ENCODE measurements at places on chromosomes 2 and 18.
A peak's percentile ranks its signal among the peaks of the same experiment; 100 is the strongest.

- DNase-seq = no peak
Observed at GRCh38 chr2:236636714-236637470, 67.3 kb downstream of the ACKR3 start.

DNA sequence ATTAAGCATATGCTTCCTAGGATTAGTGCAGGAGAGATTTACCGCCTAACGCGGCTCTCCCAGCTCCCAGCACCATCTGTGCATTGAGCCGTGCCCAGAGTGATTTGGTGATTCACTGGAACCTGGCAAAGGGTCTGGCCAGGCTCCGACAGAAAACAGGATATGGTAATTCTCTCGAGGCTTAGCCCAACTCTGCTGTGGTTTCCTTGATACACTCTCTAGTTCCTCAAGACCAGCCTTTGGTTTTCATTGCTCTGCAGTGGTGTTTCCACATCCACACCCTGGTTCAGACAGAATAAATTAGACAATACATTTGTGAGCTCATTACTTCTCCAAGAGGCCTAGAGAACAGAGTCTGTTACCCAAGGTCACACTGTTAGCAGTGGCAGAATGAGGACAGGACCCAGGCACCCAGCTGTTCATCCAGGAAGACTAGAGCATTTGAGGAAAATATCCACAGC lies 23.0 kb upstream of the SMAD2 start:
- DNase-seq = peak; percentile 9

DNA sequence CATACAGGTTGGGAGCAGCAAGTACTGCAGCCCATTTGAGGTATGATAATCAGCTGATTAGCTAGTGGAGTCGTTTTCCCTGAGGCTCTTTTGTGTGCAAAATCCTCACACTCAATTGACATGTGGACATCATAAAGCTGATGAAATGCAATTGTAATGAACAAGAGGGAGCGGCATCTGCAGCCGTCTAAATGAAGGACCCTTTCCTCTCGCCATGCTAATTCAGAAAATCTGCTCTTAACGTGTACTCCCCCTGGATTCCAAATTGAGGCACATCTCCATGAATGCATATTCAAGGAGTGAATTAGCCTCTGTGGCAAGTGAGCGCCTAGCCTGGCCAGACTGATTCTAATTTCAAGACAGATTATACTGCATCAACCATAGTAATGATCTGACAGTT lies 260.9 kb upstream of the ATP5MC3 start:
- DNase-seq = no peak

DNA sequence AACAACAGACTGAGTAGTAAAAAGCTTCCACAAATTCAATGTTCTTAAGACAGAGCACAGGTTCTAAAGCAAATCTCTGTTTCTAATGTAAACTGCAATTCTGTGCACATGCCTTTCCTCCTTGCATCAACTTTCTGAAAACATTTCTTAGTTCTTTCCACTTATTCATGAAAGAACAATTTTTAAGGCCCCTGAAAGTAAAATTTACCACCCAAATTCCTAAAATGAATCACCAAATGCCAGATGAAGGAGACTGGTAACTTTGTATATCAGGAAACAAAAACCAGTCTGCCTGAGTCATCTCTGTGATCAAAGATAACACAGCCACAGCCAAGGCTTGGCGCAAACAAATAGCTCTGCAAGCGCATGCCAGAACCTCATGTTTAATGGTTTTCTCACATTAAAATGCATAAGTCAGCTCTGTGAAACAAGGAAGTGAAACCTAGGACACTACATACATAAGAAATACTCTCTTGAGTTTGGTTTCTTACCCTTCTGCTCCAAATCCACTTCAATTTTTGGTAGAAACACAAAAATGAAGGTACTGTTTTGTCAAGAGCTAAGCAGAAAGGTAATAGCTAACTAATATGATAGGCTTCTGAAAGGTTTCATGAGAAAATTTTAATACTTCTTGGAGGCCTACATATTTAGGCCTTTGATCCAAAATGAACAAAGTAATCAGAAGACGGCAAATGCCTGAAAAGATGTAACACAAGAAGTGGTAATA lies 169.4 kb downstream of the THADA start:
- DNase-seq = peak; percentile 29

GRCh38 chr2:36800381-36800780 lies 103.9 kb downstream of the VIT start:
- no peak for DNase-seq

DNA sequence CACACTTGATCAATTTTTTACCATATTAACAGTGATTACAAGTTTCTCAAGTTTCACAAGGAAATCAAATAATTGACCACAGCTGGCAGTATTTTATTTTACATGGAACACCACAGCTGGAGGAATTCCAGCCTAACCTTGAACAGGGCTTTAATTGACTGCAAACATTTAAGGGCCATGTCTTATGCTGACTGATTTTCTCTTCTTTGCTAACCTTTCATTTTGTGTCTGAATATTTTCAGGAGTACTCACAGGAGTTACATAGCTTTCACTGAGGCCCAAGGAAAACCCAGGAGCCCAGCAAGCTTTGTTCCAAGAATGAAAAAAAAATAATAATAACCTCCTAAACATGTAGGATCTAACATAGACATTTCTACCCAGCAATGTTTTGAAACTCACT lies 49.6 kb downstream of the FRZB start:
- no peak for DNase-seq

DNA sequence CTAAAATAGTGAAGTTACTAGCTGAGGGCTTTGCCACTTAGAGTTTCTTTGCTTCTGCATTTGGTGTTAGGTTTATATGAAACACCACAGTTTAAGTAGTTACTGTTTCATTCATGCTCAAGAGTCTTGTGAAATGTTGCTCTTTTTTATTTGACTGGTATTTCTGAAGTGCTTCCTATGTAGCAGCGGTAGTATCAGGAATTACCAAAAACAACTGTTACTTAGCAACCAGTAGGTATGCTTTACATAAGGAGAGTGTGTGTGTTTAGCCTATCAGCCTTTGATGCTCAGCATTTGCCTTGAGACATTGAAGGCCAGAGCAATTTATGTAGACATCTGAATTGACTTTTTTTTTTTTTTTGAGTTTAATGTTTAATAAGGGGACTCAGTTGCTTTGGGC lies 3.6 kb downstream of the DIS3L2 start:
- DNase-seq = no peak

GRCh38 chr2:65660340-65660739 lies 227.9 kb upstream of the SPRED2 start:
- DNase-seq = no peak

DNA sequence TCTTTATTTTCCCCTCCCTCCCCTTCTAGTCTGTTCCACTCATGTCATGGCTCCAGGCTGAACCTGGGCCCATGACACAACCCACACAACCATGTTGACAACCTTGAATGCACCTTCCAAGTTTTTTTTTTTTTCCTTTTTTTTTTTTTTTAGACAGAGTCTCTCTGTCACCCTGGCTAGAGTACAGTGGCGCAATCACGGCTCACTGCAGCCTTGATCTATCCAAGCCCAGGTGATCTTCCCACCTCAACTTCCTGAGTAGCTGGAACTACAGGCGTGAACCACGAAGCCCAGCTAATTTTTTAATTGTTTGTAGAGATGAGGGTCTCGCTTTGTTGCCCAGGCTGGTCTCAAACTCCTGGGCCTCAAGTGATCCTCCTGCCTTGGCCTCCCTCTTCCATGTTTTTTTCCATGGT lies 21.9 kb upstream of the ROCK2 start:
- no peak for DNase-seq

- DNase-seq = no peak
Observed at GRCh38 chr2:10646153-10646552, 43.6 kb downstream of the NOL10 start.

DNA sequence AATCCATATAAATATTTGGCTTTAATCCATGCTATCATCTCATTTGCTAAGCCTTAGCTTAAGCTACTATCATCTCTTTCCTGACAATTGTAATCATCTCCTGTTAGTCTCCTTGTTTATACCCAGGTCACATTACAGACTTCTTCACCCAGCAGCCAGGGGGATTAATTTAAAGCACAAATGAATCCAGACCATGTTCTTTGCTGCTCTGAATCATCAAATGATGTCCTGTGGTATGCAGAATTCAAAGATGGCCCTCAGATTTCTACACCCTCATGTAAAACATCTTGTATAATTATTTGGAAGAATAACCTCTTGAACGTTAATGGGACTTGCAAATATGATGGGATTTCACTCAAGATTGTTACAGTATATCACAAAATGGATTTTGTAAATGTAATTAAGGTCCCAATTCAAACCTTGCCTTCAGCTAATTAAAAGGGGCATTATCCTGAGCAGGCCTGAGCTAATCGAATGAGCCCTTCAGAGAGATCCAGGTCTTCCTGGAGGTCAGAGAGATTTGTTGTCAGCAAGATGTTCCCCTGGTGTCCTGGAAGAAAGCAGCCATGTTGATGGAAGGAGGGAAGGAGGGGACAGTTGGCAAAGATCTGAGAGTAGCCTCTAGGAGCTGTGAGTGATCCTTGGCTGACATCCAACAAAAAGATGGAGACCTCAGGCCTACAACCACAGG lies 241.1 kb upstream of the MMADHC start:
- no peak for DNase-seq

DNA sequence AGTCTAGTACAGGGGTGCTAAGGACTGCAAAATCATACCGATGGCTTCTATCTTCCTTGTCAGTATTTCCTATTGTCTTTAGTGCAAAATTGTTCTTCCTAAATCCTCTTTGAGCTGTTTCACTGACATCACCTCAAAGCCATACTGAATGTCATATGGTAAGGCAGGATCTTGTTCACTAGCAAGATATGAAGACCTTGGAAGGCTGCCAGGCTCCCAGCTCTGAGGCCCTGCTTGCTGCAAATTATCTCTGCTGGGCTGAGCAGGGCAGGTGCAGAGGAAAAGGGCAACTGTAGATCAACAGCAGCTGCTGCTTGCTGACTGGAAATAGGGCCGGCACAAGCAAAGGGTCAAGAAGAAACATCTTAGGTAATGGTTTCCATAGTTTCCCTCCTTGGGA lies 58.2 kb downstream of the PMAIP1 start:
- peak; percentile 19 for DNase-seq

- no peak for DNase-seq
Observed at GRCh38 chr2:212843409-212844199, 305.0 kb upstream of the ERBB4 start.

GRCh38 chr2:109162999-109163398 lies 34.0 kb downstream of the SH3RF3 start:
- DNase-seq = peak; percentile 62

GRCh38 chr2:178025551-178026185 lies 46.9 kb downstream of the PDE11A start:
- no peak for DNase-seq

- DNase-seq = no peak
Observed at GRCh38 chr2:232892221-232892620, 22.2 kb downstream of the SNORC start.

DNA sequence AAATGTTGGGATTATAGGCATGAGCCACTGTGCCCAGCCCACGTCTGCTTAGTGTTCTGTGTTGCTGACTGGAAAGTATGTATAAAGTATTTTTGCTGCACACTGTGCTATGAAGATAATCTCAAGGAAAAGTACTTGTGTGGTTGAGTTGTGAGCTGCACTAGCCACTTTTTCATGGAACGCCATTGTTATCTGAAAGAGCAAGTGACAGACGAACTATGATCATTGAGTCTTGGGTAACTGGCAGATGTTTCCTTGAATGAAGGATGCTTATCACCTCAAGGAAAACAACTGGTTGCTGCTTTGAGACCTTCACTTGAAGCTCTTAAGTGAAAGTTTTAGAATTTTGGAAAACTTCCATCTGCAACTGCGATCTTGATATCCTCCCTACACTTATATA lies 82.2 kb upstream of the KCTD1 start:
- no peak for DNase-seq

DNA sequence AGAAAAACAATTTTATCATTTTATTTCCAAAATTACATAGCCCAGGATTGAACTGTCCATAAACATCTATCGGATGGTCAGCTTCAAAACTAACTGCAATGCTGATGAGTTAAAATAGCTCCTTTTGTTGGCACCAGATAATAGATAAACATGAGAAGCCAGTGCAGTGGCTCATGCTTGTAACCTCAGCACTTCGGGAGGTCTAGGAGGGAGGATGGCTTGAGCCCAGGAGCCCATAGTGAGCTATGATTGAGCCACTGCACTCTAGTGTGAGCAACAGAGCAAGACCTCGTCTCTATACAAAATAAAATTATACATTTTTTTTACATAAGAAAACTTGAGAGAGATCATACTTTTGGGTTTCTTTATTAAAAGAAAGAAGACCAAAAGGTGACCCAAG lies 34.6 kb upstream of the IMPA2 start:
- peak; percentile 66 for DNase-seq

GRCh38 chr2:101361522-101361921 lies 25.8 kb downstream of the CREG2 start:
- no peak for DNase-seq

DNA sequence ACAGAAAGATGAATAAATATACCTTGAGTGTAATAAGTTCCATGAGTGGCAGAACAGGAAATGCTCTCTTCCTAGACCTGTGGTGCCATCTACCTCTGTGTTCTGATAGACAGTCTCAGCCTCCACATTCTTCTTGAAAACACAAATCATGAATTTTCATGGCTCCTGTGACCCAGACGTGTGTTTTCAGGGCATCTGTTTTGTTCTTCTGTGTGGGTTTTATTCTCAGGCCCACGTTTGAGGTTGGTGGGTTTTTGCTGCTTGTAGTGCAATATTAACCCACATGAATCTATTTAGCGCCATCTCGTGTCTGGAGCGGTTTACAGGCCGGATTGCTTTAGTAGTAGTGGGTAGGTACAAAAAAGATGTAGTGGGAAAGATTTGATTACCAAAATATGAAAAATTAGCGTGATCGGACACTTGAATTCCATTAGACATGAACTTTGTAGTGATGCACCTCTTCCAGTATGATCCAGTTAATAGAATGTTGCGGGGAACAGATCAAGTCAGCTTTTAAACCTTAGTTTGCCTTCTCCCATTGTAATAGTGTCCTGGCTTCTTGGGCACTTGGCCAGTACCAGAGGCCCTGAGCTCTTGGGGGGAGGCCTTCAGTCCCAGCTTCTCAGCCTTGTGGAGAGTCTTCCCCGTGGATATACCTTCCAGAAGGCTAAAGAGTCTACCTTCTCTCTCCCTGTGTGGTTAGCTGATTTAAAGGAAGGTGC lies 256.5 kb downstream of the TPGS2 start:
- no peak for DNase-seq

GRCh38 chr2:215794829-215795546 lies 218.4 kb downstream of the MREG start:
- DNase-seq = no peak

DNA sequence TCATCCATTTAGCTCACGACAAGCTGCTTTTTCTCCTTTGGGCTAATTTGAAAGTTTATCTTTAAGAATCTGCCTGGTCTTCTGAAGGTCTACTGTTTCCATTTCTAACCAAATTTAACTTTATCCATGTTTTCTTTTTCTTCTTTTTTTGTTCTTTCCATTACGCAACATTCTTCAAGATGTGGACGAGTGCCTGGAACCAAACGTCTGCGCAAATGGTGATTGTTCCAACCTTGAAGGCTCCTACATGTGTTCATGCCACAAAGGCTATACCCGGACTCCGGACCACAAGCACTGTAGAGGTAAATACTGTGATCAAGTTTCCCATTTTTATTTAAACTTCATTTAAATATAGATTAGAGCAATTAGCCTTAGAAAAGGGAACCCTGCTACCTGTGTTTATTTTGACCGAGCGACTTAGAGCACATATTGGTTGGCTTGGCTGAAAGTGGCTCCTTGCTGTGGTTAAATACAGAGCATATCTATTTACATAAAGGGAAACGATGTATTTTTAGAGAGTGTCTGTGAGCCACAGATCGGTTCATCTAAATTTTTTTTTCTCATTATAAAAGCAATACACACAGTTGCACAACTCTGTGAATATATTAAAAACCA lies 183.4 kb upstream of the RASGRP3 start:
- no peak for DNase-seq

- no peak for DNase-seq
Observed at GRCh38 chr2:54771166-54771885, 47.9 kb downstream of the EML6 start.

GRCh38 chr2:233772153-233772552 lies 6.0 kb upstream of the MROH2A start:
- no peak for DNase-seq
